Thoracic aorta endothelial cell (primary cell): ENCODE measurements at places on chromosomes 2 and 18. TPM values are rescaled to one million over a fixed set of nuclear protein-coding genes. Genes with fewer than 3 reads are reported as not detected.

HRH4 gene
- total RNA-seq: under 0.01 TPM in 1 of 2 replicates, not detected in the other

POTEJ gene
- not detected in 2 replicates for total RNA-seq

SCYGR4 gene
- total RNA-seq: not detected in 2 replicates

UCN gene
- 0.13 and 0.36 TPM in 2 replicates for total RNA-seq

SATB2 gene
- total RNA-seq: 1.3 and 2.7 TPM in 2 replicates

AKAIN1 gene
- not detected in 2 replicates for total RNA-seq

ASIC4 gene
- total RNA-seq: not detected in 2 replicates

MBD5 gene
- 35.1 and 36.8 TPM in 2 replicates for total RNA-seq

SERPINB4 gene
- not detected in 2 replicates for total RNA-seq

SCYGR3 gene
- total RNA-seq: not detected in 2 replicates

CLIP4 gene
- total RNA-seq: 44.9 and 49.9 TPM in 2 replicates

COL4A4 gene
- total RNA-seq: 0.29 and 0.93 TPM in 2 replicates

PAX8 gene
- 0.13 and 0.43 TPM in 2 replicates for total RNA-seq

TM4SF20 gene
- not detected in 2 replicates for total RNA-seq

QPCT gene
- total RNA-seq: 15.2 and 43.1 TPM in 2 replicates

CDH2 gene
- 13.3 and 42.4 TPM in 2 replicates for total RNA-seq

CCDC141 gene
- 0.13 TPM in 1 of 2 replicates, not detected in the other for total RNA-seq

AGXT gene
- not detected in 2 replicates for total RNA-seq

SERPINB3 gene
- total RNA-seq: not detected in 2 replicates

BOK gene
- total RNA-seq: 28.6 and 35.9 TPM in 2 replicates
